ENCODE measurements at places on chromosomes 6 and 20. TPM values are rescaled to one million over a fixed set of nuclear protein-coding genes. Genes with fewer than 3 reads are reported as not detected.

The SYNJ2 gene
- 29.0 TPM for total RNA-seq

DNA sequence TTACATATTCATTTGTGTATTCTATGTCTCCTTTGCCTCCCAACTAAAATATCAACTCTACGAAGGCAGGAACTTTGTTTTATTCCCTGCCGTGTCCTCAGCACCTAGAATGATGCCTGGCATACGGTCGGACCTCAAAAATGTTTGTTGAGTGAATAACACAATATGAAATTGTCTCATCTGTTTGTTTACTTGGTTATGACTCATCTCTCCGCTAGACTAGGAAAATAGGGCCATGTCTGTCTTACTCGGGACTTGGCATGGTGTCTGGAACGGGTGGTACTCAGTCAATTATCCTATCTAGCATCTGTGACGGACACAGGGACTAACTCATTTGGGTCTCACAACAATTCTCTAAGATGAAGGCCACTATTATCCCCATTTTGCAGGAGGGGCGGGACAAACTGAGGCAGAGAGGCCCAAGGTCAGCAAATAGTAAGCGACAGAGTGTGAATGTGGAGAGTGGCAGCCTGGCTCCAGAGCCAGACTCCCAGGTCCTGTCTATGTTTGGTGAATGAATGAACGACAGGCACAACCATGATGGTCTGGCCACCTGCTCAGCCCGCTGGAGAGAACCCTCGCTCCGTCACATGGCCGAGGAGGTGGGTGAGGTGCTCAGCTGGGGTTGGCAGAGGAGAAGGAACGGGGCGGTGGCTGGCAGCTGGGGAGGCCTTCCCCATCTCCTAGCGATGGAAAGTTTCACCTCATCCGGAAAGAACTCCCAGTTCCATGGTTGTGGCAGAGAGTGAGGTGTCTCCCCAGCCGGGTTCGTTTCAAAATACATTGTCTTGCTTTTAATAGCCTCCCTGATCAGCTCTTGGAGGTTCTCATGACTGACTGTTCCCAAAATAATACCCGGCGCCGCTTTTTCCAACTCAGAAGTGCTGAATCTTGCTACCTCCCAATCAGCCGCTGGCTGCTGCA is 27.6 kb upstream of the NFATC2 start:
- no peak for DNase-seq

- DNase-seq = no peak
These were observed 6.6 kb downstream of the TRIM15 start for GRCh38 chr6:30169658-30170614.

The TBCC gene
- total RNA-seq = 20.1 TPM

GRCh38 chr6:138620630-138621029 is 121.3 kb upstream of the NHSL1 start:
- no peak for DNase-seq

The TRIM10 gene
- 0.05 TPM for total RNA-seq

- no peak for DNase-seq
These were observed 741 bp downstream of the KCNK16 start for GRCh38 chr6:39321761-39322160.
